ENCODE measurements at places on chromosomes 7 and 10.

DNA sequence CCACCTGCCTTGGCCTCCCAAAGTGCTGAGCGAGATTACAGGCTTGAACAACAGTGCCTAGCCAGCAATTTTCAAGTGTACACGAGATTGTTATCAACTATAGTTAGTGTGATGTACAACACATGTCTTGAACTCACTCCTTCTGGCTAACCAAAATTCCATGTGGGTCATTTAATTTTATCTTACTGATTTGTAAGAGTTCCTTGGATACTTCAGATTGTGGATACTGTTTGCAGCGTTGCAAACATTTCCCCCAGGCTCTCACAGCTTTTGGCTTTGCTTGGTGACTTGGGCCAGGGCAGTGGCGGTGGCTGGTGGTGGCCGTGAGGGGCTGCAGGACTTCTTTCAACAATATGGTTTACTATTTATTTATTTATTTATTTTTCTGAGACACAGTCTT lies 8.5 kb upstream of the TMEM270 start:
- DNase-seq = no peak

GRCh38 chr7:44196450-44196872 lies 4.3 kb upstream of the YKT6 start:
- DNase-seq = no peak

- no peak for DNase-seq
Measured at GRCh38 chr10:98030991-98031431, 590 bp upstream of the CRTAC1 start.

- no peak for DNase-seq
Measured at GRCh38 chr10:23367896-23368595, 23.4 kb upstream of the C10orf67 start.

DNA sequence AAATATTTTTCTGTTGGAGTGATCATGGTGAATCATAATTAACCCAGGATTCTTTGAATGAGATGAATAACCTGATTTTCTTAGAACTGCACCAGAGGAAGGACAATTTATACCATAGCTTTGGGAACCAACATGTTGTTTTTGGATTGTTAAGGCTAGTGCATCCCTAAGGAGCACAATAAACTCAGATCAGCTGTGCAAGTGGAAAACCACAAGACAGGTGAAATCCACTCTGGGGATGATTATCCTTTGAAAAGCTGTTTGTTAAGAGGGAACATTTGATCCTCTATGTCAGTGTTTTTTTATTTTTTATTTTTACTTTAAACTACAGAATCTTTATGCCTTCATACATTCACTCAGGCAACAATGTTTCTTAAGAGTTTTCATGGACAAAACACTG lies 232.1 kb upstream of the PCLO start:
- no peak for DNase-seq

DNA sequence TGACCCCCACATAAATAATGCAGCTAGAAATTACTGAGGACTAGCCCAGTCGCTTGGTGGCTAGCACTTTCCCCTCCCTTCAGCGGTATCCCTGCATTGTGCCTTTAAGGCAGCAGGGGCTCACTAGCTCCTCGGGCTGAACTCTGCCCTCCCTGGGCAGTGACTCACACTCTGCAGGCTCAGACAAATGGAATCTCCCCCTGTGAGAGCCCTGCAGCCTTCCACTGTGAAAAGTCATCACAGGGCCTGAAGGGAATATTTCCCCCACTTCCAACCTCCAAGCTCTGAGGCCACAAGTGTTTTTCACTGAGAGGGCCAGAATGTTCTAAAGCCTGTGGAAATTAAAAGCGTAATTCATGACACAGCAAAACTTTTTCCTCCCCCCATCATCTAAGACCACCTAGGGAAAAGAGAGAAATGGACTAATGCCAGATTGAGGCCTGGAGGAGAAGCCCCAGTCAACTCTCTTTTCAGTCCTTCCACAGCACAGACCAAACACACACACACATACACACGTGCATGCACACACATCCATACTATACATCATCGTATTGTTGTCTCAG lies 93.6 kb upstream of the COL1A2 start:
- DNase-seq = no peak

- peak; percentile 38 for DNase-seq
Measured at GRCh38 chr7:30028216-30028748, at the start of gene PLEKHA8. TSS of gene PLEKHA8 (plus strand) at chr7:30028412. CDS start at chr7:30028763, 351 bp downstream.

- DNase-seq = peak; percentile 100
Measured at GRCh38 chr7:25862261-25863004, 289.6 kb upstream of the NFE2L3 start.

GRCh38 chr10:14553448-14553847 lies 221.2 kb downstream of the FAM107B start:
- no peak for DNase-seq

GRCh38 chr10:119090026-119090795 lies 9.6 kb upstream of the EIF3A start:
- no peak for DNase-seq

DNA sequence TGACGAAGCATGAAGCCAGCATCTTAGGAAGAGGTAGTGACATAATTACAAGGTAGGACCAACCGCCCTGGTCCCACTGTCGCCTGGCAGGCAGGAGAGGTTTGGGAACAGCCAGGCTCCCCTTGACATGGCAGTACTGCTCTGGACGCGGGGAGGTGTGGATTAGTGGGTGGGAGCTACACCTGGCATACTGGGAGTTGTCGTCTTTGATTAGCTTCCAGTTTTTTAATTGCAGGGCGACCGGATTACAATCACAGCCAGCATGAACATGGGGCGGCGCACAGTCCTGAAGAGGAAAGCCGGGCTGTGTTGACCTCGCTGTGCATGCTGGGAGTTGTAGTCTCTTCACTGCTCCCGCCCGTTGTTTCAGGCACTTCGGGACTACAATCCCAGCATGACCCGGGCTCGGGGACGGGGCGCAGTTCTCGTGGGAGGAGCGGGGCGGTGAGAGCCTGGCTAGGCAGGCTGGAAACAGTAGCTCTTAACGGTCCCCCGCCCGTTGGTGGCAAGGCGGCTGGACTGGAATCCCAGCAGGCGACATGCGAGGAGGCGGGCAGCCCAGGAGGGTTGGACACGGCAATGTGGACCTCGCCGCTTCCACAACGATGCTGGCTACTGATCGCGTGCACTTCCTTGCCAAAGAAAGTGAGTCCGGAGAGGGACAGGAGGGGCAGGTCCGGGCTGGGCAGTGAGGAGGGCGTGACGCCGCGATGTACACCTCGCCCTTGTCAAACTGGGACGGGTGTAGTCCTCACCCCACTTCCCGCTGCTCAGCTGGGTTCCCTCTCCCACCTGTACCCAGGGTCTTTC lies 98.0 kb upstream of the ZNF722 start:
- peak; percentile 8 for DNase-seq
